ENCODE measurements at places on chromosomes 2 and 18.

DNA sequence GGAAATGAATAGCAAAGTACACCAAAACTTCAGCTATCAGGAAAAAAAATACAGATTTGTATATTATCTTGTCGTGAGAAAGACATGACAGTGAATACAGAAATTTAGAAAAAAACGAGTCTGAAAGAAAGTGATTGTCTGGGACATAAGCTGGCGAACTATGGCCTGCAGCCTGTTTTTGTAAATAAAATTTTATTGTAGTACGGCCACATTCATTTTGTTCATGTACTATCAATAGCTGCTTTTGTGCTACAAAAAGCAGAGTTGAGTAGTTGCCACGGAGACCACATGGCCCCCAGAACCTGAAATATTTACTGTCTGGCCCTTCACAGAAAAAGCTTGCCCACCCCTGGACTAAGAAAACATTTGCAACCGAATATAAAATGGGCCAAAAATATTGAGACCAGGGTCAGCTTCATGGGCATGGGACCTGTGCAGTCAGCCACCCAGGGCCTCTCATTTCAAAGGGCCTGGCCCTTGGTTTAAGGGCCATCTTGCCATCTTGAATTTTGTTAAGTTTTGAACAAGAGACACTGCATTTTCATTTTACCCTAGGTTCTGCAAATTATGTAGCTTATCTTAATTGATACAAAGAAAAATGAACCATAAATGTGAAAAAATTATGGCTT, 17.9 kb downstream of the ANTXR1 start:
- no peak for DNase-seq

DNA sequence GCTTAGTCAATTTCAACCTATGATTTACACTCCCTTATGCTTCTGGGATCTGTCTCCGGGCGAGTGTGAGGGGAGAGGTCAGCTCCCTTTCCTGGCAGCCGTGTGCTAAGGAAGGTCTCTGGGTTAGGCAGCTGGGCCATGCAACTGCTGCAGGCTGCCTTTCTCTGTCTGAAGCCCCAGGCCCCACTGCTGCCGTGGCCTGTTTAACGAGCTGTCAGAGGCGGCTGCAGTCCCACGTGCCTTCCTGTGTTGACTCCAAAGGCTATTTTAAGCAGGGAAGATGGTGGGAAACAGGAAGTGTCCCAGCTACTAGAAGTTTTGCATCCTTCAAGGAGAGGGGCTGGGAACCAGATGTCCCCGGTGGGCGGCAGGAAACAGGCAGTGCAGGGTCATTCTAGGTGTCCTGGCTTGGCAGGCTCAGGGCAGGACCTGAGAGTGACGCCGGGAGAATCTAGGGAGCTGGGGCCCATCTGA, 186.4 kb downstream of the TNS1 start:
- DNase-seq, result no peak

DNA sequence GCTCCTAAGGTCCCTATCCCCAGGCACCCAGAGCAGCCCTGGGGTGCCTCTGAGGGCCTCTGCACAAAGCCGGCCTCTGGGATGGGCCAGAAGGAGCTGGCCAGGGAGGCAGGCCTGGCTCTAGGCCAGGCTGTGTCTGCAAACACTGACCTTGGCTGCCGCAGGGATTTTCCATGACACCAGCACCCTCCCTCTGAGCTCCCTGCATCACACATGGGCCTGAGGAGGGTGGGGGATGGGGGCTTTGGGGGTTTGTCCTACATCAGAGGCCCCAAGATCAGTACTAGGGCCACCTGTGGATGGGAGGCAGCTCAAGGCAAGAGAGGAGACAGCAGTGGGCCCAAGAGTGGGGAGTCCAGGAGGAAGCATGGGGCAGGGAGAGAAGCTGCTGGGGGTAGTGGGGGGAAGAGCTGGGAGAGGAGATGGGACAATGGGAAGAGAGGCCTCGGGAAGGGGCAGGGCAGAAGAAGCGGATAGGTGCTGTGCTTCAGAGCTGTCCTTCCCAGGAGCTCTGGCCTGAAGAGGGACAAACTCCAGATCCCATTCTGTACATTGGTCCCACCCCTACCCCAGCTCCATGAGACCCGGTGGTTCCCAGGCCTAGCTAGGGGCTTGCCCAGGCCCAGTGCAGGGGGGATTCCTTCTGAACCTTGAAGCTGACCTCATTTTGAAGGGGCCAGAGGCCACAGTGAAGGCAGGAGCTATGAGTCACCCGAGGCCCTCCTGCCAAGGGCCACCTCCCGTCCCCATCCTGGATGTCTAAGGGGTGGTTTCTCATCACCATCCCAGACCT, 28.0 kb downstream of the KCNK3 start:
- peak; percentile 19 for DNase-seq

- no peak for DNase-seq
Measured at GRCh38 chr2:96072746-96073145, 38.0 kb upstream of the GPAT2 start.

GRCh38 chr2:240928476-240929363, 22.6 kb downstream of the CROCC2 start:
- DNase-seq, result no peak

DNA sequence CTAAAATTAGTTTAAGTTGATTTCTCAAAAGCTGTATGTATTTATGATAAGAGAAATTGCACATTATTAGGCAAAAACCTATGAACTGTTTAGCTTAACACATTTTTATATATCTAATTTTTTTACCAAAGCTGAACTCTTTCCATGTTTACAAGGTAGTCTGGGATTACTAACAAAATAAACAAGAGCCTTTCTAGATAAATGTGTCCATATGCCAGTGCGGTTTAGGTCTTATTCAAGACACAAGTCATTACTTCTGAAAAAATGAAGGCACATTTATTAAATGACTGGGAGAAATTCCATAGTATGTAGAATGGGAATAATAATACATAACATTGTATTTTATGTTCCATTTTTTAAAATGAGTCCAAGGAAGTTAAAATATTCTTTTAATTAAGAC, 82.0 kb downstream of the DPP4 start:
- DNase-seq, result no peak
